ENCODE measurements at places on chromosomes 12 and 14.

- no peak overlapping the region for H3K27ac ChIP-seq
- H3K4me3 ChIP-seq: no peak overlapping the region
- no peak for DNase-seq
- H3K36me3 ChIP-seq: no peaks in the 10 kb centered on the region
Observed at GRCh38 chr14:73339846-73340595, 102.7 kb downstream of the PAPLN start.

DNA sequence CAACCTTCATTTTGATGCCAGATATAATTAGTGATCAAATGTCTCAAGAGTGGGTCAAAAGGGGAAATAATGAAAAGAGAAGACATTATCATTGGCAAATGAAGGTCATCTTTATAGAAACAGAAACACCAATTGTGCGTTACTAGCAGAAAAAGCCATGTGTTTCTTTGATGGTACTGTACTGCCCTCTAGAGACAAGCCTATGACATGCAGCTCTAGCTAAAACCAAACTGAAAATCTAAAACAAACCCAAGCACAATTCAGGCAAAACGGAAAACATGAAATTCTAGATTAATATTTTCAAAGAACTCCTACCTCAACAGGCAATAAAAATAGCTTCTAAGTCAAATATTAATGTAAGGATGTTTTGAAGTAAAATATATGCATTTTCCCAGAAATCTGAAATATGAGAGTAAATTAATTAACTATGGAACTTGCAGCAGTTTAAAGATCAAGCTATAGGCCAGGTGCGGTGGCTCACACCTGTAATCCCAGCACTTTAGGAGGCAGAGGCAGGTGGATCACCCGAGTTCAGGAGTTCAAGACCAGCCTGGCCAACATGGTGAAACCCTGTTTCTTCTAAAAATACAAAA lies 115.4 kb downstream of the KLHL28 start:
- H3K27me3 ChIP-seq: no peaks in the 10 kb centered on the region
- no peaks in the 10 kb centered on the region for H3K4me1 ChIP-seq
- DNase-seq: peak; percentile 47

GRCh38 chr14:100148837-100149731 lies 10.4 kb downstream of the DEGS2 start:
- DNase-seq: no peak
- no peaks in the 10 kb centered on the region for H3K4me1 ChIP-seq
- H3K36me3 ChIP-seq: peaks cover 2% of the 10 kb centered on the region
- no peak overlapping the region for H3K4me3 ChIP-seq
- no peaks in the 10 kb centered on the region for H3K27me3 ChIP-seq

GRCh38 chr14:87014856-87015255 lies 978.1 kb downstream of the GALC start:
- H3K4me1 ChIP-seq: no peaks in the 10 kb centered on the region
- no peaks in the 10 kb centered on the region for H3K27me3 ChIP-seq
- DNase-seq: no peak
- H3K27ac ChIP-seq: no peak overlapping the region

DNA sequence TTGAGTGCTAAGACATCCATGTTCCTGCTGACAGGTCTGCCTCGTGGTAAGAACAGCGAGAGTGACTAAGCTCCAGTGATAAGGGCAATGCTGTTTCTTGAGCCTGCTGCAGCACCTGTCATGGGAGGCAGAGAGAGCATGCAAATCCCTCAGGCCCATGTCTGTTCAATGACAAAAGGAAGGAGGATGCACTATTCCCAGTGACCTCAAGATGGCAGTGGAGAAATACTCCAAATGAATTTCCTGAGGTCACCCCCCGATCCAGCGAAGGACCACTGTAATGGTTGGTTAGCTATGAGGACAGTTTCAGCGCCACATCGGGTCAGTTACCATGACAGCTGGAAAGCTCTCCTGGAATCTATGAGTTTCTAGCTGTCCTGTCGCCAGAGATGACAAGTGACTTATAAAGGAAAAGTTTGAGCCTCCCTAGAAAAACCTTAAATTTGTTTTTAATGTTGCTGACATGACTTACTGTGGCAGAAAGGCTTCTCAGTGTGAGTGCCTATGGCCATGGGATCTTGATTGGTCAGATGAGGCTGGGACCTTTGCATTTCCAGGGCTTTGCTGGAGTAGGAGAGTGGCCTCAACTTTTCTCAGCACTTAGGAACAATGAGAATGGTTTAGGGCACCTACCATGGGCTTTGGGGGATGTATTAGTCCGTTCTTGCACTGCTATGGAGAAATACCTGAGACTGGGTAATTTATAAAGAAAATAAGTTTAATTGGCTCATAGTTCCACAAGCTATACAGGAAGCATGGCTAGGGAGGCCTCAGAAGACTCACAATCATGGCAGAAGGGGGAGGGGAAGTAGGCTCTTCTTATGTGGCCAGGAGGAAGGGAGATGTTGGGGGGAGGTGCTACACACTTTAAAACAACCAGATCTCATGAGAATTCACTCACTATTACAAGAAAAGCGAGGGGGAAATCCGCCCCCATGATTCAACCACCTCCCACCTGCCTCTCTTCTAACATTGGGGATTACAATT lies 88.0 kb upstream of the TMEM260 start:
- H3K27me3 ChIP-seq: no peaks in the 10 kb centered on the region
- no peak overlapping the region for H3K27ac ChIP-seq
- peak; percentile 90 for DNase-seq
- no peaks in the 10 kb centered on the region for H3K36me3 ChIP-seq

- no peaks in the 10 kb centered on the region for H3K4me1 ChIP-seq
- no peak overlapping the region for H3K4me3 ChIP-seq
- H3K27me3 ChIP-seq: no peaks in the 10 kb centered on the region
Observed at GRCh38 chr12:131537267-131537958, 173.5 kb upstream of the SFSWAP start.

- no peaks in the 10 kb centered on the region for H3K27me3 ChIP-seq
- H3K27ac ChIP-seq: no peak overlapping the region
- H3K4me3 ChIP-seq: no peak overlapping the region
- DNase-seq: no peak
Observed at GRCh38 chr14:75494896-75495295, 27.4 kb upstream of the BATF start.

DNA sequence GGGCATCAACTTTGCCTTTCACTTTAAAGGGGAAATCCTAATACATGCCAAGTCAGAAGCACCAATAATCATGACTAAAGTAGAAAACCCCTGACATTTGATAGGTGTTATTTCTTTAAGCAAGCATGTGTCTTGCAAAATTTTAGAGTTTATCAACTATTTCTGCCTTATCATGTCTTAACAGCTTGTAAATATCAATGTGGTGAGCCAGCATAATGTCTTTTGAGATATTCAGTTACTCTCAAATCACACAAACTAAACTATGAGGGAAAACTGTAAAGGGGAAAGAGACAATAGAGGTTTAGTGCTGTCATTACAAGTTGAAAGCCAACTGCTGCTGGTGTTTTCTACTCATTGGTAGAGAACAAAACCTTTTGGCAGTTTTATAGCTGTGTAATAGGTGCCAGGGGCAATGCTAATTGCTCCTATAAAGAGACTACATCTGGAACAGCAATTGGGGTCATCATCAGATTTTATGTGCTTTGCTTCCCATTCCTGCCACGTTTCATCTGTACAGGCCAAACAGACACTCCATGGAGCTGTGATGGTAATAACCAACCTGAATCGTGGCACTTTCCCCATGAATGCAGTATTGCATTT lies 1027.4 kb downstream of the FSCB start:
- no peaks in the 10 kb centered on the region for H3K4me1 ChIP-seq
- no peaks in the 10 kb centered on the region for H3K36me3 ChIP-seq
- no peaks in the 10 kb centered on the region for H3K27me3 ChIP-seq
- no peak for DNase-seq
- H3K4me3 ChIP-seq: no peak overlapping the region
- no peak overlapping the region for H3K27ac ChIP-seq

DNA sequence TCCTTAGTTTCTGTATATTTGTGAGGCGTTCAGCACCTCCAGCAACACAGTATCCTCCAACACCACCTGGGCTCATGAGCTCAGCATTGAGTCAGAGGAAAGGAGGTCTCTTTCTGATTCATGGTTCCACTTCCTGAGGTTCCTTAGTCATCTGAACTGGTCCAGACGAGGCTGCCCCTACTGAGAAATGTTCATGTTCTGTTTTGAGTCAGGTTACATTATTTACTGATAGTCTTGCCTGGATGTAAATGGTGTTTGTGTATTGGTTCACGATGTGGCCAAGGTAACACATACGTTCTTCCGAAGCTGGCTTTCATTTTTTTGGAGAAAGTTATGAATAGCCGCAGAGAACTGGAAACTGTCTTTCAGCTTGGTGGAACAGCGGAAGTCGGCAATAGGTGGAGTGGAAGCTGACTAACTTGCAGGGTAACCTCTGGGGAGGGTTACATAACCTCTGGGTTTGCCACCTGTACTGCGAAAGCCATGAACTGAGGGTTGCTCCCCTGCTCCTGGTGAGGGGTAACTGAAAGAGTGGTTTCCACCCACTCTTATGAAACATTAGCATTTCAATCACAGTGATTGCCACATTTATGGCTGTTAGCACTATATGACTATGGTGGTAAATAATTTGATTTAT lies 42.2 kb upstream of the MANSC4 start:
- no peaks in the 10 kb centered on the region for H3K36me3 ChIP-seq
- H3K4me3 ChIP-seq: no peak overlapping the region
- DNase-seq: no peak
- no peak overlapping the region for H3K27ac ChIP-seq

DNA sequence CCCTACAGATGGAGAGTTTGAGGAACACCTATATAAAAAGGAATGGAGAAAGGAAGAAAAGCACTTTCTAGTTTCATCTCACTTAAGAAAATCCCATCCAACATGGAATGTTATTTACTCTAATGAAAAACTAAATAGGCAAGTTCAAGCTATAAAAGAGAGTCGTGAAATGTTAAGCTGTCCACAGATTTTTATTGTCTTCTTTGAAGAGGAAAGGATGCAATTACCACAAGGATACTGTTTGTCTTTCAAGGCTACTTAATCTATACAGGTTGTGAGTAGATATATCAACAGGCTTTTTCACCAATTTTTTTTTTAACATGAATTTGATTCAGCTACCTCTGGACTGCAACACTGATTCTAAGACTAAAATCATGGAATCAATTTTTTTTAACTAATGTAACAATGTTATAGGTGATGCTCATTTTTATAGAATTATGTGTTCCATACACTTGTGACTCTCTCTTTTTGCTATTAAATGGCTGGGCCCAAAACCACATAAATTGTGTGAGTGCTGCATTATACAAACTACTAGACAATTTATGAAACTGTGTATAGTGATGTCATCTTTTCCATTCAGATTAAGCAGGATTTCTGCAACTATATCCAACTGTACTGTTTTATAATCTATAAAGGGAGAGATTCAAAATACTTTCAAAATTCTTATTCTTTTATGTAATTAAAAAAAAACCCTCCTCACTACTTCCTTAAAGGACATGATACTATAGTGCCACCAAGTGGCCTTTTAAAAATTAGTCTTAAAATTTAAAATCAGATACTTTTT lies 26.8 kb upstream of the BMAL2 start:
- H3K4me3 ChIP-seq: no peak overlapping the region
- H3K4me1 ChIP-seq: no peaks in the 10 kb centered on the region
- peaks cover 4% of the 10 kb centered on the region for H3K36me3 ChIP-seq
- H3K27ac ChIP-seq: no peak overlapping the region

GRCh38 chr12:79707830-79708229 lies 17.1 kb upstream of the PAWR start:
- no peaks in the 10 kb centered on the region for H3K4me1 ChIP-seq
- DNase-seq: no peak
- no peaks in the 10 kb centered on the region for H3K36me3 ChIP-seq
- H3K27me3 ChIP-seq: no peaks in the 10 kb centered on the region
- no peak overlapping the region for H3K4me3 ChIP-seq
- no peak overlapping the region for H3K27ac ChIP-seq

DNA sequence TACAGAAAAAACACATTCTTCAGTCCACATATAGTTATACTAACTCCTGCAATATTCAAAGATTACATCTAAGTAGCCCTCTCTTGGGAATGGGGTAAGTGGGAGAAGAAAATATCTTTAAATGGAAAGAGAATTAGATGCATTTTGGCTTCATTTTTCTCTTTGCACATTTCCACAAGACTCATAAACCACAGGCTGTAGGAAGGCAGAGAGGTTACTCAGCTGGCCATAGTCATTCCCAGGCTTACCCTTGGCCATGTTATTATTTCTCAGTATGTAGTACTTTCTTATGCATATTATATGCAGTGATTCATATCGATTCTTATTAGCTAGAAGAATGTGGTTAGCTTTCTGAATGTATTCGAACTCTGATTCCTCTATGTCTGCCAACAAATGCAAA lies 92.2 kb downstream of the PTPRR start:
- no peaks in the 10 kb centered on the region for H3K36me3 ChIP-seq
- DNase-seq: no peak
- no peak overlapping the region for H3K4me3 ChIP-seq
- no peaks in the 10 kb centered on the region for H3K27me3 ChIP-seq
- no peaks in the 10 kb centered on the region for H3K4me1 ChIP-seq

- H3K4me3 ChIP-seq: no peak overlapping the region
- DNase-seq: no peak
- H3K4me1 ChIP-seq: no peaks in the 10 kb centered on the region
- H3K27ac ChIP-seq: no peak overlapping the region
- no peaks in the 10 kb centered on the region for H3K27me3 ChIP-seq
Observed at GRCh38 chr12:68630050-68630449, 19.4 kb downstream of the RAP1B start.

DNA sequence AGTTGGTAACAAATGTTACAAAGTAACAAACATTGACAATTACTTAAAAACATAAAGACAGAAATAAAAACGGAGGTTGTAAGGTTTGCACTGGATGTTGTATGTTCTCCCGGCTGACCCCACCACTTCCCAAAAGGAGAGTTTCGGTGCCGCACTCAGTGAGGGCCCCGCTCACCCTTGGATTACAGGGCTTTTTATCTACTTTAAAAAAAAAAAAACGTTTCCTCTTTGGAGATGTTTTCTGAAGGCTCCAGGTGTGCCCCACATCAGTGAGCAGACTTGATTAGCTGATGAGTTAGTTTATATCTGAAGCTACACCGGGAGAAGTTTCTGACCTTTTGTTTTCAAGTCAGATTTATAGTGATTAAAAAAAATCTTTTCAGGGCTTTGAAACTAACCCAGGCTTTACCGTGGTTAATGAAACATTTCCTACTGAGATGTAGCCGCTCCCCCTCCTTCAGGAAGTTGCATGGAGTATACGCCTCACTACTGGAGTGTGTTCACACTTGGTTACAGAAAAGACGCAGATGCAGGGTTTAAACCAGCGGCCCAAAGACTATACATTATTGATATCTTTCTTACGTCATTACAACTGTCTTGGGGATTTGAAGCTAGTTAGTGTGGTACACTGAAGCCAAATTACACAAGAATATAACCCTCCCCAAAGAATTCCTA lies 38.0 kb upstream of the BCL7A start:
- no peak overlapping the region for H3K27ac ChIP-seq
- no peaks in the 10 kb centered on the region for H3K36me3 ChIP-seq
- DNase-seq: no peak
- no peak overlapping the region for H3K4me3 ChIP-seq
- H3K27me3 ChIP-seq: no peaks in the 10 kb centered on the region
